ENCODE measurements at places on chromosomes 2 and 18.

DNA sequence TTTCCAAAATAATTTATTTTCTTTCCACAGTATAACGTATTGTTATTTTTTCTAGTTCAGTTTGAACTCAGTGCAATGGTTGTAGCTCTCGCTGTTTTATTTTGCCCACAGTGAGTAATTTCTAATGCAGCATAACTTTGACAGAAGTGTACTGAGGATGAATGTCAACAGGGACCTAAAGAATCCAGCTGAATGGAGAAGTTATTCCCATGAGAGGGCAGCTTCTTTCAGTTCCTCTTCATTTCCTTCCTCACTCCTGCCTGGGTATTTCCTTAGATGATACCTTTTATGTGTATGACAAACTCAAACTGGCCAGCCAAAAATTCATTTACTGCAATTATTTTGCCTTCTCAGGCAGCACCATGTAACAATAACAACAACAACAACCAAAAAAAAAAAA lies 1223.1 kb upstream of the ZEB2 start:
- no peak for DNase-seq

DNA sequence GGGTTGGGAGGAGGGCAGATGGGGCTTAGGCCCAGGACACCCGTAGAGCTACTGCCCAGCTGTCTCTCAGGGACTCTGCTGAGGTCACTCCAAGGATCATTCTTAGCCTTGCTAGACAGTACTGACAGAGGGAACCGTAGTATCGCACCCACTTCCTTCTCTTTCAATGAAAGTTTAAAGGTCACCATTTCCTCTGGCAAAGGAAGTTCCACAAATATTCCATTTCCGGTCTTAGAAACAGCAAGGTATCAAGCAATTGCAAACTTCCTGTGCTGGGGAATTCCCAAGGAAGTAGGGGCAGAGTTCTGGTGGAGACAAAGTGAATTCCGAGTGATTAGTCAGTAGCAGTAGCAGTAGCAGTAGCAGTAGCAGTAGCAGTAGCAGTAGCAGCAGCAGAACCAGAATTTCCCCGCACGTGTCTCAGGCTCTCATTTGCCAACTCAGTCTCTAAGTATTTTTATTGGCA lies 24.7 kb downstream of the IL1B start:
- no peak for DNase-seq

- DNase-seq, result no peak
Observed at GRCh38 chr2:194815475-194815874, 841.6 kb upstream of the SLC39A10 start.

DNA sequence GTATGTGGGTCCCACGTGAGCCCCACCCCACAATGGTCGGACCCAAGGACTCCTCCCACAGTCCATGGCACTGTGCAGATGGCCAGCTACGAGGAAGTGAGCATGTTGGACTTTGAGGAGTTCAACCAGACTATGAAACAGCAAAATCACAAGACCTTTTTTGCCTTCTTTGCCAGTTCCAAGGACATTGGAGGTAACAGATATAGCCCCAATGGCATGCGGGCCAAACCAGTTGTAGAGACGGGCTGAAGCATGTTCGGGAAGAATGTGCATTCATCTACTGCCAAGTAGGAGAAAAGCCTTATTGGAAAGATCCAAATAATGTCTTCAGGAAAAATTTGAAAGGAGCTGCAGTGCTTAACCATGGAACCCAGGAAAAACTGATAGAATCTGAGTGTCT lies 12.6 kb downstream of the DNER start:
- no peak for DNase-seq

All from retinal pigment epithelial cell (primary cell).